Activated T-helper 1 cell treated with Interleukin-2 at 50 U/mL for 16 hours (primary cell): ENCODE measurements at places on chromosomes 1 and 21.

GRCh38 chr1:221099747-221100595, 220.7 kb downstream of the HLX start:
- DNase-seq = no peak

- DNase-seq = no peak
Observed at GRCh38 chr1:87212431-87213134, 116.1 kb upstream of the LMO4 start.

DNA sequence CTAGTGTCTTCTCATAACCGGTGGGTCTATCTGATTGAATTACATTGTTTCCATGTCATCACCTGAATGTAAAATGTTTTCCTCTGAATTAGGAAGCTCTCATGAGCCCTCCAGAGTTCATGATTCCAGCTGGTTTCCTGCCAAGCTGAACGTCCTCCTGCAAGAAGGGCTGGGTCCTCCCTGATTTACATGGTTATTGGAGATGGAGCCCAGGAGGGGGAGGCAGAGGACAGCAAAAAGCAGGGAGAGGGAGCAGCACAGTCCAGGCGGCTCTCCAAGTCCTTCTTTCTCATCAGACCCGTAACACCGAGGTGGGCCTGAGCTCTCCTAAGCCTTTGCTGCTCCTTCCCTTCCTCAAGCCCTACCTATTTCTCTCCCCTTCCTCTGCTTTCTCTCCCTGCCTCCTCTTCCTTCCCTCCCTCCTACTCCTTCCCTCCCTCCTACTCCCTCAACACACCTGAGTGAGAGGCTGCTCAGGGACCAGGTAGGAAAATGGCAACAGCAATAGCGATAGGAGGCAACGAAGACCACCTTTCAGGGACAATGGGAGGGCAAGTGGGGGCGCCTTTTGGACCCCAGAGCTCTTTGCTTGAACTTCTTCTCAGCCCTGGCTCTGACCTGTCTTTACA, 265.9 kb downstream of the PRDM2 start:
- no peak for DNase-seq

DNA sequence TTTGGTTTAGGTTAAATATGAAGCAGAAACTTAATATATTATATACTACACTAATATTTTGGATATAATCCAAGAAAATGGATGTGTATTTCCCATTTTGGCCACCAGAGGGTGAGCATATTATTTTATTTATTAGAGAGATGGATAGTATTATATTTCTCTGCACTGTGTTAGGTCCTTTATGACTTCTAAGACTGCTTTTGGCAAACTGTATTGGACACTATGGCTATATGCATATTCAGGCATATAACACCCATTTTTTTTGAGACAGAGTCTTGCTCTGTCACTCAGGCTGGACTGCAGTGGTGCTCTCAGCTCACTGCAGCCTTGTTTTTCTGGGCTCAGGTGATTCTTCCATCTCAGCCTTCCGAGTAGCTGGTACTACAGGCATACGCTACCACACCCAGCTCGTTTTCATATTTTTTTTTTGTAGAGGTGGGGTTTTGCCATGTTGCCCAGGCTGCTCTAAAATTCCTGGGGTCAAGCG, 17.8 kb upstream of the PGM1 start:
- no peak for DNase-seq

DNA sequence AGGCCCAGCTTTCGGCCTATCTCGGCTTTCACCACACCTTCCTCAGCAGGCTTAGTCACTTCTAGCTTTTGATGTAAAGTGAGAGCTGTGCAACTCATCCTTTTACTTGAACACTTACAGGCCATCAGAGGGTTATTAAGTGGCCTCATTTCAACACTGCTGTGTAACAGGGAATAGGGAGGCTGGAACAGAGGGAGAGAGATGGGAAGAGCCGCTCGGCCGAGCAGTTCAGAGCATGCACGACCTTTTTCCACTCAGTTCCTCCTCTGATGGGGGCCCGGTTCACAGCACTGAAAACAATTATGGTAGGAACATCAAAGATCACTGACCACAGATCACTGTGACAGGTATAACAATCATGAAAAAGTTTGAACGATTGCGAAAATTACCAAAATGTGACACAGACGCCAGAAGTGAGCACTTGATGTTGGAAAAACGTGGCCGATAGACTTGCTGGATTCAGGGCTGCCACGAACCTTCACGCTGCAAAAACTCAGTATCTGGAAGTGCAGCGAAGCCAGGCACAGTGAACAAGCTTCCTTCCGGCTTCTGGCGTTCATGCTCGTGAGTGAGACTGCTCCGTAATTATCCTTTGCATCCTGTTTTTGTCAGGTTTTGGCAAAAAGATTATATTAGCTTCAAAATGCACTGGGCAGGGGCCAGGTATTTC, 28.6 kb downstream of the AGPAT3 start:
- DNase-seq = no peak

DNA sequence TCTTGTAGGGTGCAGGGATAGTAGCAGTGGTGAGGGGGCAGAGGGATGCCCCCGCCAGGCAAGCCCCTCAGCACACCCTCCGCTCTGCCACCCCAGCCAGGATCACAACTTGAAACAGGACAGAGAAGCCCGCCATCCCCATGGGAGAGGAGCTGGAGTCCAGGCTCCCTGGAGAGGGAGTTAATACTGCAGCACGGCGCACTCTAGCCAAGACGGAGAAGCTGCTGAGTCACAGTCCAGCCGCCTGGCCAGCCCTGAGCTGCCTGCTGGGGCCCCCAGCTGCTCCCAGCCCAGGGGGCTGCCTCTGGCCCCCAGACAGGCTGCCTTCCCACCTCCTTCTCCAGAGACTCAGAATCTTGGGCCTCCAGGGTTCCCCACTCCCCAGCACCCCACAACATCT, 87.2 kb downstream of the SYT2 start:
- DNase-seq = no peak

DNA sequence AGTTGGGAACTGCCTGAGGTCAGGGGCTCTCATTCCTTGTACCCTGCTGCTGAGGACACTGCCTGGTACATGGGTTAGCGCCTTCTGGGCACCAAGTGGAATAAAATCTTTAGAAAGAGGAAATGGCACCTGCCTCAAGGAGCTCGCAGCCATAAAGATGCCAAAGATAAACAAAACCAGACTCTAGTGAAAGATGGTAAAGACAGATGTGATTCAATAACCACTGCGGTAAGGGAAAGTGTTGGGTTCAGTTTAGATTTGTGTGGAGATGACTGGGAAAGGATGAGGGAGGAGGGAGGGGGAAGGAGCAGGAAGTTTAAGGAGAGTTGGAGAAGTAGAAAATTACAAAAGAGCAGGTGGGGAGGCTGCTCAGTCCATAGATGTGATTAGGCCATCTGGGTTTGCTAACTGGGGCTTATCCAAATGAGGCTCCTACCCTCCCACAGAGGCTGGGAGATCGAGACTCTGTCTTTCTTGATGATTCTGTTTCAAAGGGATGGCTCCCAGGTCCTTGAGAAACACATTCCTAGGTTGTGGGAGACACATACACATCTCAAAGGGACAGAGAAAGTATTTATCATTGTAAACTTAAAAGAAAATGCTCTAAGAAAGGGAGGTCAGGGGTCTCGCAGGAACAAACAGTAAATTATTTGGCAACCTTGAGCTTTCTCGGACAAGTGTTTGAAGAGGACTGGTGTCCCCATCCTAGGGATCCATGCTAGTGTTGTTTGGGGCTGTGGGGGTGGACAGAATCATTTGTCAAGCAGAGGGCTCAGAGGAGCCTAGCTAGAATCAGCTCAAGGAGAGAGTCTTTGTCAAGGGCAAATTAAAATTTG, 65.7 kb upstream of the MORC3 start:
- DNase-seq = no peak

GRCh38 chr1:56845343-56845742, 9.3 kb upstream of the C8A start:
- no peak for DNase-seq

- no peak for DNase-seq
Observed at GRCh38 chr1:166514067-166514466, 325.2 kb upstream of the POGK start.

- DNase-seq = no peak
Observed at GRCh38 chr1:162219461-162219860, 150.0 kb downstream of the NOS1AP start.

DNA sequence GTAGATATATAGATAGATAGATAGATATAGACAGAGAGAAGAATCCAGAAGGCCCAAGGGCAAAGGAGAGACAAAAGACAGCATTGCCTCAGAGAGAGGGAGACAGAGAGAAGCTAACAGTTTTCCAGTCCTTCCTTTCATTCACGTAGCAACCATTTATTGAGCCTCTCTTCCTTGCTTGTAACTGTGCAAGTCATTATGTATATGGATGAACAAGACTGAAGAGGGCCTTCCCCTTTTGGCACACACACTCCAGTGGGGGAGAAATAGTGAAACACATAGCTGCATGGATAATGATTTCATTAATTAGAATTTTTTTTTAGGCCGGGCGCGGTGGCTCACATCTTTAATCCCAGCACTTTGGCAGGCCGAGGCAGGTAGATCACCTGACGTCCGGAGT, 74.8 kb upstream of the PUM1 start:
- no peak for DNase-seq

GRCh38 chr1:226404063-226404903, 3.6 kb downstream of the PARP1 start:
- no peak for DNase-seq

DNA sequence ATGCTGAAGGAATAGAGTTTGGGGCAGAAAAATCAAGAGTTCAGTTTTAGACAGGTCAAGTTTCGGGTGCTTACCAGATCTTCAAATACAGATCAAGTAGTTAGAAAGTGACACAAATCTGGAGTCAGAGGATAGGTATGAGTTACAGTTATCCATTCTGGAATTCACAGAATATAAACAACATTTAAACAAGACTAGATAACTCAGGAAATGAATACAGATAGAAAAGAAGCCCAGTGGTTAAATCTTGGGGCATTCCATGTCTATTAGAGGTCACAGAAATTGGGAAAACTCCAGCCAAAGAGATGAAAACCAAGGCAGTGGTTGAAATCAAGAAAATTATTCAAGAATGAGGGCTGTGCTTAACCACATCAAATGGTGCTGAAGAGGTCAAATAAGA, 187.0 kb upstream of the HP1BP3 start:
- DNase-seq = no peak

DNA sequence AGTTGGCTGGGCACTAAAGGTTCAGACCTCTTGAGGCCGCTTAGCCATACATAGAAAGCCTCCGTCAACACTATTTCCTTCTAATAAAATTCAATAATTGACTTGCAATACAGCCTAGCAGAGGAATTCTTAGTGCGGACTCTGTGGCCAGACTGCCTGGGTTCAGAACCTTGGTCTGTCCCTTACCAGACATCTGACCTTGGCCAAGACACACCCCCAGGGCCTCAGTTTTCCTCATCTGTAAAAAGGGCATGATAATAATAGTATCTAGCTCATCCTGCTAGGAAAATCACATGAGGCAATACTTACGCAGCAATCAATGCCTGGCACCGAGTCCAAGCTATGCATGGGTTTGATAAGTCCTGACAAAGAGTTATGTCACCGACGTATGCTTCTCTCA, 148.2 kb upstream of the SOD1 start:
- no peak for DNase-seq

GRCh38 chr1:102241431-102242338, 245.0 kb upstream of the OLFM3 start:
- no peak for DNase-seq

GRCh38 chr1:237959838-237960237, 69.1 kb upstream of the ZP4 start:
- no peak for DNase-seq

DNA sequence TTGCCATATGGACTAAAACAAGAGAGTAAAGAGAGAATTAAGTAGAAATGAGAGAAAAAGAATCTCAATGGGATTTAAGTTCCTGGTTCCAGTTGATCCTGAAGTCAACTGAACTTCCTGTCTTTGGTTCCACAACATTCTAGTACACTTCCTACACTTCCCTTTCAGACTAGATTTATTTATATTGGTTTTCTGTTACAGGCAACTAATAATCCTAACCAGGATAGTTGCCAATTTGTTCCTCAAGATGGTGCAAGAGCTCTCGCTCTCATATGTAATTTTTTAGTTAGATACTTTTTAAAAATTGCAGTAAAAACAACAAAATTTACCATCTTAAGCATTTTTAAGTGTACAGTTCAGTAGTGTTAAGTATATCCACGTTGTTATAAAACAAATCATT, 28.8 kb upstream of the TRIM45 start:
- no peak for DNase-seq

DNA sequence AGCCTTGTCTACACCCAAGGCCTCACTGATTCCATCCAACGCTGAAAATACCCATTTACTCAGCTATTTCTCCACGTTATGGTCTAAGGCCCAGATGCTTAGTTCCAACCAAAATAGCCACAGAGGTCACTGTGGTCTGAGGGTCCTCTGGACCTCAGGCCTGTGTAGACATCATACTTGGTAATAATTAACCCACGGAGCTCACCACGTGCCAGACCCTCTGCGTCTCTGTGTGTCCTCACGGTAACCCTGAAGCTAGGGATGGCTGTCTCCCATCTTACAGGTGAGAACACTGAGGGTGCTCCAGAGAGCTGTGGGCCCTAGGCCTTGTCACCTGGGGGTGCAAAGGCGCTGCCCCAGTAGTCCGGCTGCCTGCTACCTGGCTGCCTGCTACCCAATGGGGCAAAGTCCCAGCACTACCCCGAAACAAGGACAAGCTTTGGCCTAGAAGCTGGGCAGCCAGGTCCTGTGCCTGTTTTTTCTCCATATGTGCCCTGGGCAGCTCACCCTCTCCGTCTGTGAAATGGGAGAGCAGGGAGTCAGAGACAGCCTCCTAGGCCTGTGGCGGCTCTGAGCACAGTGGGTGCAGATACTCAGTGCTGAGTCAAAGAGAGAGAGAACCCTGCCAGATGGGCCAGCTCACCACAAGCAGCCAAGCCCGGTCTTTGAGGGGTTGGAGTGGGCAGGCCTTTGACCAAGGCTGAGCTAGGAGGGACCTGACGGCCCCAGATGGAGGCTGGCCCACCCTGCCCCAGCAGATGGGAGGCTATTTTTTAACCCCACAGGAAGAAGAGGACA, 17.0 kb upstream of the RUNX3 start:
- DNase-seq = no peak

DNA sequence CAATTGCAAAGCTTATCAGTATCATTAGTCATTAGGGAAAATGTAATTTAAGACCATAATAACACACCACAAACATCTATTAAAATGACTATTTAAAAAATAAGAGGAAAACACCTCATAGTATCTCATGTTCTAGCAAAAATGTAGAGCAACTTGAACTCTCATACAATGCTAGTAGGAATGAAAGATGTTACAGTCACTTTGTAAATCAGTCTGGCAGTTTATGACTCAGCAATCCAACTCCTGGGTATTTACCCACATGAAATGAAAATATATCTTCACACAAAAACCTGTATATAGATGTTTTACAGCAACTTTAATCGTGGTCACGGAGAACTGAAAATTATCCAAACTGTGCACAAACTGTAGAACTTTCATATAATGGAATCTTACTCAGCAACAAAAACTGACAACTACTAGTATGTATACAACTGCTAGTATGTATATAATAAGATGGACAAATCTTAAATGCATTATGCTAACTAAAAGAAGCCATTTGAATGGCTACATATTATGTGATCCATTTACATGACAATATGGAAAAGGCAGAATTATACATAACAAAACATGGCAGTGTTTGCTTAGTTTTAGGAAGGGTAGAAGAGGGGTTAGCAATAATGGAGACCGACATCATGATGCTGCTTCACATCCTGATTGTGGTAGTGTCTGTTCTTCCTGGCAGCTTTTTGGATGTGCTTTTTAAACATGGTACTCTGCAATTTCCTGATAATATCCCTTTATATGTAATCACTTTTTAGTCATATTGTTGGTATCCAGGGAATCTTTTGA, 267.0 kb downstream of the KCTD3 start:
- DNase-seq = no peak
